ENCODE measurements at places on chromosomes 3 and 15.

GRCh38 chr15:61449186-61449702 is 220.1 kb upstream of the RORA start:
- no peak for DNase-seq

DNA sequence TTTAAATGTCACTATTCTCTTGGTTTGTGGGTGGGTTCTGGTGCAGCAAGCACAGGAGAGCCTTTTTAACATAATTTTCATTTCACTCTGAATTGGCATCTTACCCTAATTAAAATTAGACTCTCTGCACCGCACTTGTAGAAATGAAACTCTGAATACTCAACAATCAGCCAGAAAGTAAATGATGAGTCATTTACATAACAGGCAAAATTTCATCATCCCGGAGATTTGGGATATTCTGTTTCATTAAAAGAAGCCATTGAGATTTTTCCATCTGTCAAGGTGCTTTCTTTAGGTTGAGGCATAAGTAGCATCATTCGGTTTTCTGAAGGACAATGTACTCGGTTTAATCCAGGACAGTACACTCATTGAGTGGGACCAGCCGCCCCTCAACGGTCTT is 111.0 kb downstream of the RFTN1 start:
- DNase-seq, result no peak

DNA sequence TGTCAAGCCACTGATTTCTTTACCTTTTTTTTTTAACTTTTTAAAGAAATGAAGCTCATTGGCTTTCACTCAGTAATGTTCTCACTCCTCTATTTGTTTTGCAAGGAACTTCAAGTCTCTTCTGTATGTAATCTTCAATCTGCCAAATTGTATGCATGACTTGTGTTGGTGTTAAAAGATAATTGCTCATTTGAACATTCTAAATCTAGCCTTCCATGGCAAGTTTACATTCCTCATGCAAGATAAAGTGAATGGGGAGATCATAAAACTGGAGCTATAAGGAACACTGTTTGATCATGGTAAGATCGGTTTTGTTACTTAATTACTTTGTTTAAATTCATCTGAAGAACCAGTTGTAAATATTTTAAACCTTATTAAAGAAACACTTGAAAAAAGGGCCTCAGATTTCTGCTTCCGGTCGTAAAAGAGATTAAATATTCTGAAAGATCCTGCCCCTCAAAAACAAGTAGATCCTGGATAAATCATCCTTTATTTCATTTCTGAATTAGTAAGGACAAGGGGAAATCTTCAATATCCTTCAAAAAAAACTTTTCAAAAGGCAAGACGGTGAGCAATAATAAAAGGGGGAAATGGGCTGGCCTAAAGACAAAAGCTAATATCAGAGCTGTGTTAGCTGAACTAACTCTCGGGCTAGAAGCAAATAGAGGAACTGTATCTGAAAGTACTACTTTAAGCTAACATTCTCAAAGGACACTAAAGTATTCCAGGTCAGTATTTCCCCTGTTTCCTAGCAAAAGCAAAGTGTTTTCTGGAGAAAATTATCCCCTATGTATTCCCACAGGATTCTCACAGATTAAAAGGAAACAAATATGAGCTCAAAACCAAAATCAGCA is 107.0 kb upstream of the ATP11B start:
- DNase-seq, result no peak

- DNase-seq, result no peak
Measured at GRCh38 chr15:52016316-52016715, 2.7 kb upstream of the MAPK6 start.

DNA sequence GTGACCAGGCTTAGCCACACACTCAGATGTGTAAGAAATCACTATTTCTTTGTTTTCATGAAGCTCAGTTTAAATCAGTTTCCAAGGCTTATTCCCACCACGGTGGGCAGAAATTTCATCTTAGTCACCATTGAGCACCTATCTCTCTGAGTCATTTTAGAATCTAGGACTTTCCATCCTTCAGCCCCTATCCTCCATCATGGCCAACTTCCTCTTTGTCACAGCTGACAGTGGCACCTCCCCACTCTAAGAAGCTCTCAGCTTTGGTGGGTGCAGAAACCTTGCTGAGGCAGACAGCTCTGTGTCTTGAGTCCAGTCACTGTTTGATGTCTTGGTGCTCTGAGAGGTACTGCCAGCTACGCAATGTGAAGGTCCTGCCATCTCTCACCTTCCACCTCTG is 32.9 kb downstream of the SNTN start:
- DNase-seq, result no peak

- DNase-seq, result no peak
Measured at GRCh38 chr3:43932921-43933320, 242.2 kb downstream of the ABHD5 start.

DNA sequence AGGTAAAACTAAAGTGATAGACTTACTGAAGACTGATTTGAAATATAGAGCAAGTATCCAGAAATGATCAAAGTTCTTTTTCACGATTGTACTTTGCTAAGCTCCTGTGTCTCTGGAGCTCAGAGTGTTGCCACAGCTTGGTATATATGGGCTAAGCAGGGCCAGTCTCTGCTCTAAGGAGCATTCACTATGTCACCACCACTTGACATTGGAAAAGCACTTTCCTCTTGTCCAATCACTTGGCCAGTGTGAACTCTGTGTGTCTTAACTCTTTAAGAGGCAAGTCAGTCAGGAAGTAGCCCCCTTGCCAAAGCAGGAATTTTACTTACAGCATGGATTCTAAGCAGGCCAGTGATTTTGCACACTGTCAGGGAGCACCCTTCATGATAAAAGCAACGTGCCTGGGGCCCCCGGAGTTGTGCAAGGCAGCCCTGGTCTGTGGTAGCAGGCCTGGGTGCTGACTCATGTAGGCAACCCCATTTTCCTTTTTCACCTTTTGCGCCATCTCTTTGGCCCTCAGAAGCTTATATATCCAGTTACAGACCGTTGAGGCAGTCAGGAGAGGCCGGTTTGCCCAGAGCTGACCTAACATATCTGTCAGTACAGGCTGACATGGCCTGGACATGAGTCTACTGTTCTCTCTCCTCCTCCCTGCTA is 73.0 kb downstream of the HCN4 start:
- no peak for DNase-seq

DNA sequence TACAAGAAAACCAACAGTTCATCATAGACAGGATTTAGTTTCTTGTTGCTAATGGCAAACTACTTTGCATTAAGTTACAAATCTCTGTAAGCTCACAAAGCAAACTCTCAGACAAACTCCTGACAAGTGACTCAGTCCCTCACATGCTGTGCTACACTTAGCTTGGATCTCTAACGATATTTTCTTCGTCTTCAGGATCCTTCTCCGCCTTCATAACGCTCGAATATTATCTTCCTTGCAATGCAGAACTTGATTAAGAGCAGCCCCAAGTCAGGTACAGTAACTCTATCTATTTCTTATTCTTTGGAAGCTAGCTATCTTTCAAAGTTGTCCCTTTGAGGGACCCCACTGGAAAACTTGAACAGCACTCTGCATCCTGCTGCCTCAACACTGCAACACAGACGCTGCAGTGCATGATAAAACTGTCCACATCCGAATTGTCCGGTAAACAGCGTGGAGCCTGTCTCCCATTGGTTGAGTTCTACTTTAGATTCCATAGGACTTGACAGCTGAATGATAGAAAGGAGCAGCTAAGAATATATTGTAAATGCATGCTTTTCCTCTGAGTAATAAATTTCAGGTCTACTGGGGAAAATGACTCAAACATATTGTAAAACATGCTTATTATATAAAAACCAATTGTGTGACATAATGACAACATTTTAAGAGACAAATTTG is 61.3 kb downstream of the UACA start:
- no peak for DNase-seq

DNA sequence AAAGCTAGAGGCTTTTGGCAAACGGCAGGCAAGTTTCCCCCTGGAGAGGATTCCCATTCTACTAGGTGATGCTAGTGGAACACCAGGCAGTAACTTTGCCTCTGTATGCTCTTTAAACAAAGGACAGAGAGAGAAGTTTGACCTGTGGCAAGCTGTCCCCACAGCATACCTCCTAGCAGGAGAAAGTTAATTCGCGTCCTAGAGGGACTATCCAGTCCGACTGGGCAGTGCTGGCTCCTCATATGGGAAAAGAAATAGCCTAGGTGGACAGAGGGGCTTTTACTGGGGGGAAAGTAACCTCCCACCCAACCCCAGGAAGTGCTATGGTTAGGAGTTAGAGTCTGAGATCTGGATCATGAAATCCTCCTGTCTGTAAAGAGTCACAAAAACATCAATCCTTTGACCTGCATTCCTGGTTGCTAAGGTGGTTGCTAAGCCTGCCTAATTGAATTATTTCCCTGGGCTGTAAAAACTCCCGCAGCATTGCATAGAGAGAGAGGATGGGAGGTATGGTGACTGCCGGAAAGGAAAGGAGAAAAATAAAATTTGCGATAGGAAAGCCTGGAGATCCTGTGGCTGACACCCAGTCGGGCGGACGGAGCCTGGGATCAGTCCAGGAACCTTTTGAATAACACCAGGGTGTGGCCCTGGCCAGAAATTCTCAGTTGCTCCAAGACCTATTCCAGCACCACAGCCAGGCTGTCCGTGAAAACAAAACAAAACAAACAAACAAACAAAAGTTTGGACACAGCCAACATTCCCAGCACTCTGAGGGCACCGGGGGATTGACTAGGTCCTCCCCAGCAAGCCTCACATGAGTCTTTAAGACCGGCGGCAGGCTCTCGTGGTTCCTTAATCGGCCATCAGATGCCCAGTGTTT is 67.7 kb upstream of the ATP11B start:
- no peak for DNase-seq

GRCh38 chr15:32834156-32834555 is 116.4 kb downstream of the GREM1 start:
- no peak for DNase-seq

- no peak for DNase-seq
Measured at GRCh38 chr15:83665480-83665879, 11.6 kb downstream of the ADAMTSL3 start.

GRCh38 chr3:13556917-13557316 is 8.0 kb downstream of the FBLN2 start:
- no peak for DNase-seq

DNA sequence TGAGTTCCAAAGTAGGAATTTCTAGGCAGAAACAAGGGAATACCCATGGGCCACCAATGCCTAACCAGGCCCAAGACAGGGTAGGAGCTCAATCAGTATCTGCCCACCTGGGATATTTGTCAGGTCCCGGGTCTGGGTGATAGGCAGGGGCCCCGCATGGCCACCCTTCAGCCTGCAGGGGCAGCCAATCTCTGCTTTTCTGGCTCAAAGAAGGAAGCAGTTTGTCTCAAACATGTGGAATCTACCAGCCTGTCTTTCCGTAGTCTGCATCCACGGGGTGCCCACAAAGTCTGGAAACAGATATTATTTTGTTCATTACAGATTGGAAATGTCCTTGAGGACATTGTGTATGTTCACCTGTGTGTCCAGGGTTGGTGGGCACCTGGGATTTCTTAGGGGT is 56.2 kb downstream of the CEMIP start:
- DNase-seq, result no peak

- peak; percentile 85 for DNase-seq
Measured at GRCh38 chr3:58034738-58035523, 26.7 kb downstream of the FLNB start.

GRCh38 chr3:184466413-184466960 is 86.6 kb downstream of the CHRD start:
- no peak for DNase-seq

GRCh38 chr3:141530415-141530768 is 43.6 kb downstream of the RASA2 start:
- no peak for DNase-seq
